ENCODE measurements at places on chromosomes 11 and 22.

- no peak for DNase-seq
Measured at GRCh38 chr11:72221386-72222075, 3.0 kb upstream of the INPPL1 start.

GRCh38 chr11:113167599-113167998 is 146.8 kb upstream of the TTC12 start:
- no peak for DNase-seq

DNA sequence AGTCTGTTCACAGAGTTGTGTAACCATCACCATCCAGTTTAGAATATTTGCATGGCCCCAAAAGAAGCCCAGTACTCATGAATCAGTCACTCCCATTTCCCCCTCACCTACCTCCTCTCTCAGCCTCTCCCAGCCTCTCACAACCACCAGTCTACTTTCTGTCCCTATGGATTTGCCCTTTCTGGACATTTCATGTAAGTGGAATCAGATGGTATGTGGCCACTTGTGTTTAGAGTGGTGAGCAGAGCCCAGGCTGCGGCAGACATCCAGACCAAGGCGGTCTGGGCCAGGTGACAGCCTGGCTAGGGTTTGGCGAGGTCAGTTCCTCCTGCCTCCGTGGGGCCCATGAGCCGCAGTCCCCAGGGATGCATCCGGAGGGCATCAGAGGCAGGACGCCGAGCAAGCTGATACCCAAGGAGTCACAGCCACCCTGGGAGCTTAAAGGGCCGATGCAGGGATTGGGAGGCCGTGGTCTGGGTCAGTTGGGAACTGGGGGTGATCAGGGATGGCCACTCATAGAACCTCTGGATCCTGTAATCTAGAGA is 53.3 kb upstream of the CLDN5 start:
- no peak for DNase-seq

DNA sequence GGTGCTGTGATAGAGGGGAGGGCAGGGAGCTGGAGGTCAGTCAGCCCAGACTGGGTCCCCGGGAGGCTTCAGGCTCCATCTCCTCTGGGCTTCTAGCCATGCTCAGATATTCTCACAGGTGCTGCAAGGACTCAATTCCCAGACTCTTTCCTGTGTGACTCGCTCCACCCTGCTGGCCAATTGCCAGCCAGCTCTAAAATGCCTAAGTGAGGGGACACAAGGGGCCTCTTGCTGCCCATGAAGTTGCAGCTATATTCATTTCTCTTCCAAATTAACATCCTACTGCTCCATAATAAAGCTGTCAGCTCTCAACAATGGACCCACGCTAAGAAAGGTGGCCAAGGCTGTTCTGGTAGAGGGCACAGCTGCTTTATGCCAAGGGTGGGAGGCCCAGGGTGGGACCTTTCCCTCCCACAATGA is 101.5 kb downstream of the PLEKHA7 start:
- no peak for DNase-seq

GRCh38 chr22:18110194-18110953 is at the start of gene TUBA8:
TSS of gene TUBA8 (plus strand) at chr22:18110809. CDS start at chr22:18110866, 57 bp downstream.
- DNase-seq, result no peak

- no peak for DNase-seq
Measured at GRCh38 chr11:73416786-73417185, 40.6 kb downstream of the RELT start.

- no peak for DNase-seq
Measured at GRCh38 chr22:41382610-41383009, 868 bp downstream of the TEF start.

DNA sequence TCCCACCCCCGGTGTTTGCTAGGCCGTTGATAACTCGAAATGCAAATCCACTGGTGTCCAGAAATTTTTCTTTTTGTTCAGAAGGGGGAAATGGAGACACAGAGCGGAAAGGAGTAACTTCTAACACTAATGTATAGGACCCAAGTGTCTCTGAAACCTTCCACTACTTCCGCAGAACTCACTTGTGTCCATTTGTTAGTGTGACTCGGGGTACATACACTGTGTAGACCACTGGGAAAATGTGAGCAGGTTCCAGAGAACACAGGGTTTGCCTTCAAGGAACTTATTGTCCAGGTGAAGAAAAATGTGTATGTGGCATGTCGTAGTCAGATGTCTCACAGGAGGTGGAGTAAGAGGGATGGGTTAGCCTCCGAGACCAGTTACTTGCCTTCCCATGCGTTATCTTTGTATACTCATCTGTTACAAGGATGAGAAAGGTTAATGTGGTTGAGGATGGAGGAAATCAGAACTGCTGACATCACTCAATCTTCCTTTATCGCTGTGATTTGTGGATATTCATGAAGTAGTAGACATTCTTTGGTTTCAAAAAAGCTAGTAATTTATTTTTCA is 857 bp downstream of the ARCN1 start:
- DNase-seq, result peak; percentile 75

DNA sequence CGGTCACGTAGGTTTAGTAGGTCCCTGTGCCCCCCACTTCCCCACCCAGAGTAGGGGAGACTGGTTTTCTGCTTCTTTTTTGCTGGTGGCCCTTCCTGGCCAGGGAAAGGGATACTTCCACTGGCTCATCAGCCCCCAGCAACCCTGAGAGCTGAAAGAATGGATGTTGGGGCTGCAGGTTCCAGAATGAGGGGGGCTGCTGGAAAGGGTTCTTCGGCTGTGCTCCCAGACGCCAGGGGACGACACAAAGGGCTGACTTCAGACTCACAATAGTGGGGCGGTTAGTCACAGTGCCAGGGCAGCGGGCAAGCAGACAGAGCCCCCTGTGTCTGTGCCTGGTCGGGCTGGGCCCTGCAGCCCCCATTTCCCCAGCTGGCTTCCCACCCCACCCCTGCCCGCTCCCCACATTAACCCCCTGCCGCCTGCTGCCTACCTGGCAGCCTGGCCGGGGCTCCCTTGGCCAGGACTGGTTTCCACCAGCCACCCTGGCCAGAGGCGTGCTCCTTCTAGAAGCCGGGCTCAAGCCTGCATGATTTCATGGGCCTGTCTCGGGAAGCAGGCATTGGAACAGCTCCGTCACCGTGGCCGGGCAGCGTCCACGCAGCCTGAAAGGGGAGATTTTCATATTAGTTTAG is 79.1 kb upstream of the WNT7B start:
- no peak for DNase-seq
